ENCODE measurements at places on chromosomes 13 and 19. TPM values are rescaled to one million over a fixed set of nuclear protein-coding genes. Genes with fewer than 3 reads are reported as not detected.
A peak's percentile ranks its signal among the peaks of the same experiment; 100 is the strongest.

Gene OR4F17
- total RNA-seq, result not detected

- peak; percentile 14 for DNase-seq
Measured at GRCh38 chr19:35265126-35265899, 3.4 kb upstream of the USF2 start.

GRCh38 chr19:41910240-41910991, 17.8 kb downstream of the ERFL start:
- no peak for DNase-seq

- no peak for DNase-seq
Measured at GRCh38 chr13:107284173-107284572, 716.2 kb upstream of the ARGLU1 start.
